Fibroblast of pulmonary artery (primary cell): ENCODE measurements at places on chromosomes 7 and 10.

GRCh38 chr10:12466704-12467305, 117.5 kb downstream of the CAMK1D start:
- no peak for DNase-seq

GRCh38 chr7:142422621-142423020, 164.8 kb upstream of the PRSS58 start:
- no peak for DNase-seq

- no peak for DNase-seq
These were observed 221.1 kb upstream of the TCF7L2 start for GRCh38 chr10:112728997-112729396.

DNA sequence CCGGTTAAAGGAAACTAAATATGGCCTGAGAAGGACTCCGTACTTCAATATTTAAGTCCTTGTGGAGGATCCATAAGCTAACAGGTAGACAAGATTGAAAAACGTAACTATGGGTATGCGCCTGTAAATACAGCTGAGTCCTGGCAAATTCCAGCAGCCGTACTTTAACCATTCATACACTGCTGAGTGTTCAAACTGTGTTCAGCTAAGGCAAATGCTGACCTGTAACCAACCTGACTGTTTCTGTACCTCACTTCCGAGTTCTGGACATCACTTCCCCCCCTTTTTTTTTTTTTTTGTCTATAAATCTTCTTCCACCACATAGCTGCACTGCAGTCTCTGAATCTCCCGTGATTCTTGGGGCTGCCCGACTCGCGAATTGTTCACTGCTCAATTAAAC, 69.1 kb downstream of the SRPK2 start:
- DNase-seq = no peak

DNA sequence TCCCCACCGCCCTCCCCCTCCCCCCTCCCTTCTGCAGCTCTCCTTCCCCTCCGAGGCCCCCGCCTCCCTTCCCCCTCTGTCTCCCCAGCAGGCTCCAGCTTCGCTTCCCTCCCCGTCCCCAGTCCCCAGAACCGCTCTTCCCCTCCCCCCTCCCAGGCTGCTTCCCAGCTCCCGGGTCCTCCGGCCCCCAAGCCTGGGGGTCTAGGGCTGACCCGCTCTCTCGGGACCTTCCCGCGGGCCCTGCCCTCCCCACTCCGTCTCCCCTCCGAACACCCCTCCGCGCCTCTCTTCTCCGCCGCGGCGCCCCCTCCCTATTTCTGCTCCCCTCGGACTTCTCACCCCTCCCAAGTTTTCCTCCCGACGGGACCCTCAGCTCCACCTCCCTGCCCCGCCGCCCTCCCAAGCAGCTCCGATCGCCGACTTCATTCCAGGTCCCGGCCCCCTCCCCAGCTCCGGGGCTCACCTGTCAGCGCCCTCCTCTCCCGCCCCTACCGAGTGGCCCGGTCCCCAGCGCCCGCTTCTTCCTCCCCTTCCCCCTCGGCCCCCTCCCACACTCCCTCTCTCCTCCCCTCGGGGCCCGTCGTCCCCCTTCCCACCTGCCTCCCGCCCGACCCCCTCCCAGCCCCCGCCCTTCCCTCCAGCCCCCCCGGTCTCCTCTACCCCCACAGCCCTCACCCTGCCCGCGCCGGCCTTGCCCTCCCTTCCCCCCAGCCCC, 990 bp downstream of the ZNF467 start:
- DNase-seq = no peak

DNA sequence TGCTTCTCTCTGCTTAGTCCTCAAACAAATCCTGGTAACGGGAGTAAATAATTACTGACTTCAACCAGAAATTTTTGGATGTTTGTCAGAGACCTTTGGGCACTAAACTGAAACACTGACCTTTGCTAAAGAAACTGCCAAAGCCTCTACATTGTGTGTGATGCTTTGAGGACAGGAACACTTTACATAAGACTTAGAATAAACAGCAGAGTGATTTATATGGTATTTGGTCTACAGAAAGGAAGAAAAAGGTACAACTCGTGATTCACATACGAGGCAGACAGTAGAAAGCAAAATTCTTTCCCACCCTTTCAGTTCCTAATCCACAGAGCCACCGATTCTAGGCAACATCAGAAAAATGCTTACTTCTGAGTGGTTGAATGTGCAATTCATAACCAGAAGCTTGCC, 59.8 kb downstream of the SLC16A12 start:
- DNase-seq = no peak

- DNase-seq = no peak
These were observed 111.9 kb downstream of the GRID1 start for GRCh38 chr10:86254526-86255174.

- no peak for DNase-seq
These were observed 180.1 kb downstream of the RAPGEF5 start for GRCh38 chr7:22176791-22177412.

DNA sequence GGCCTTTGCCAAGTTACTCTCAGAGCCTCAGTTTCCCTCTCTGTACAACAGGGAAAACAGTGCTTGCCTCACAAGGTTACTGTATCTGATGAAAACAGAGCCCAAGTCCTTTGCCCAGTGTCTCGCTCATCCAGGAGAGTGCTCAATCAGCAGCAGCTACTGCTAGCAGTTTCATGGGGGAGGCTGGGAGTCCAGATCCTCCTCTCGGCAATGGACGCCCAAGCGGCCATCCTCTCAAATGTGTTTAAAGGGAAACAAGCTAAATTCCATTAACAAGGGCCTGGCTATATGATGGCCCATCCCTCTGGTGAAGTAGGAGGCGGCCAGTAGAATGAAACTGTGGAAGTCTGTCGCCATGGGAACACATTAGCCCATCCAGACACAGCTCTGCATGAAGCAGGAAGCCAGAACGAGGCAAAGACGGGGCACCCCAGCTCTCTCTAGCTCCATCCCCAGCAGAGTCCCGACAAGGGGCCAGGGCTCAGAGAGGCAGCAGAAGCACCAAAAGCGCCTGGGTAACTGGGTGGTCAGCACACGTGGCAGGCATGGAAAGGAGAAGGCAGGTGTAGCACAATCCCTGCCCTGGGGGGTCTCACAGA, 35.2 kb downstream of the FAM53B start:
- no peak for DNase-seq

- DNase-seq = no peak
These were observed 56.6 kb upstream of the IL6 start for GRCh38 chr7:22670422-22670815.

- DNase-seq = no peak
These were observed 30.6 kb upstream of the GPNMB start for GRCh38 chr7:23216021-23216420.

- no peak for DNase-seq
These were observed 10.0 kb upstream of the TSPAN12 start for GRCh38 chr7:120867932-120868331.

DNA sequence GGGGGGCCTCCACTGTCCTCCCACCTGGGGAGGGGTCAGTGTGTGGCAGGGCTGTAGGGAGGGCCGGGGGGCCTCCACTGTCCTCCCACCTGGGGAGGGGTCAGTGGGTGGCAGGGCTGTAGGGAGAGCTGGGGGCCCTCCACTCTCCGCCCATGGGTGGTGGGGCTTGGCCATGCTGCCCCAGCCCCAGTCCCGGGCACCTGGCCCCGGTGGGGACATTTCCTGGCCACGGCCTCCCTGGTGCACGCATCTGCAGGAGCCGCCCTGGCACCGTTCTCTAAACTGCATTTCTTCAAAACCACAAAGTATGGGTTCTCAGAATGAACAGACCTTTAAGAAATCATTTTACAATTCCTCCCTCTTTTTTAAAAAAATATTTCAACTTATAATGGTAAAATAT, 89.3 kb upstream of the PDGFA start:
- no peak for DNase-seq

GRCh38 chr7:44979481-44980392, 922 bp upstream of the MYO1G start:
- no peak for DNase-seq

- DNase-seq = no peak
These were observed 21.0 kb downstream of the COBL start for GRCh38 chr7:51295440-51296245.
